LoVo (cell line): ENCODE measurements at places on chromosomes 7 and 10.

- no peak for DNase-seq
Observed at GRCh38 chr10:99827936-99828335, 45.5 kb downstream of the ABCC2 start.

GRCh38 chr7:106260136-106260561, 24.6 kb downstream of the NAMPT start:
- DNase-seq: no peak

DNA sequence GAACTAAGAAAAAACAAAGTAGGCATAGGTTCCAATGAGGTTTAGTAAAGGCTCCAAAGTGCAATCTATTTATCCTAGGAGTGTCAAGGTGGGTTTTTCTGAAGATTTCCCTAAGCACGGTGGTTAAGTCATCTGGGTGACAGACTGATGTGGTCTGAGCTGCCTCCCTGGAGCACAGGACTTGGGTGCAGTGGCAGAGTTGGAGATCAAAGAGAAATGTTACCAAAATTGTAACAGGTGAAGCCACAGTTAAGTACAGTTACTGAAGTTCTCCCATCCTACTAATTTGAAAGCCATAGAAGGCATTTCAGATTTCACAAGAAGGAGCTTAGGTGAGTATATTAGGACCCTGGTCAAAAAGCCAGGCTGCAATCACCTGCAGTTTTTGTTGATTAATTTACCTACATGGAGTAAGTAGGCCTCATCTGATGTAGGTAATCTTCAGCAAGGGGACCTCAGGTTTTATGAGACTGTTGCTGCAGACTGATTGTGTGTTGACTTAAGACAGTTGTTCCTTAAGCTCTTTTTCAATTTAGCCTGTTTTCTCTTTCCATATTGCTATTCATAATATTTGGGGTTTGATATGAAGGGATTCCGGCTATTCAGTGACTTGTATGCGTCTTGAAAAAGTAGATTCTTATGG, 3.0 kb downstream of the DLX6 start:
- DNase-seq: no peak

DNA sequence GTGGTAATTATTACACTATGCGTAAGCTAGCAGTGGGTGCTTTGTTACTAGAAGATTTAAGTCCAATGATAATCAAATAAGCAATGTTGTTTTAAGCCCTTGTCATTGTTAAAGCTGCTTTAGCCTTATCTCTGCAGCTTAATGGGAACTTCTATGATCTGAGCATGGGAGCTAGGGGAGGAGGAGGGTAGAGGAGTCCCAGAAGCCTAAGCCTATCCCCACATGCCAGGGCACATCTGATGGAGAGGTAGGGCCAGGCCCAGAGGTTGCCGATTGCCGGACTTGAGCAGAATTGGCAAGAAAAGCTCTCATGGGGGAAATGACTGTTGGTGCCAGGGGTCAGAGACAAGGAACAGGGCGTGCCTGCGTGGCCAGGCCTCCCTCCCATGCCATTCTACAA, 13.4 kb downstream of the CUBN start:
- DNase-seq: no peak

DNA sequence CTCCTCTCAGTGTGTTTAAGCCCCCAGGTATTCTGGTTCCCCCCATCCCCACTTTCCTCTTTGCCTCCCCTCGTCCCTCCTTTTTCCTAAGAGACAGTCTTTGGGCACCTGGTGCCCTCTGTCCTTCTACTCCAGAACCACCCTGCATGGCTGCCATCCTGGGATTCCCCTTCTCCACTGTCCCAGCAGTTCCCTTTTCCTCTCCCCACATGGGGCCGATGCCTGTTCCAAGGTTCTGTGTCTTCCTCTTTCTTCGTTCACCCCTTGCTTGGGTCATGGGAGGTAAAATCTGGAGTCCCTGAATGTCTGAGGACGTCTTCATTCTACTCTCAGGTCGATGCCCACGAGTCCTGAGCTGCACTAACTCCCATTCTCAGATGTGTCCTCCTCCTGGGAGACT, 120.8 kb downstream of the TAX1BP1 start:
- DNase-seq: no peak

DNA sequence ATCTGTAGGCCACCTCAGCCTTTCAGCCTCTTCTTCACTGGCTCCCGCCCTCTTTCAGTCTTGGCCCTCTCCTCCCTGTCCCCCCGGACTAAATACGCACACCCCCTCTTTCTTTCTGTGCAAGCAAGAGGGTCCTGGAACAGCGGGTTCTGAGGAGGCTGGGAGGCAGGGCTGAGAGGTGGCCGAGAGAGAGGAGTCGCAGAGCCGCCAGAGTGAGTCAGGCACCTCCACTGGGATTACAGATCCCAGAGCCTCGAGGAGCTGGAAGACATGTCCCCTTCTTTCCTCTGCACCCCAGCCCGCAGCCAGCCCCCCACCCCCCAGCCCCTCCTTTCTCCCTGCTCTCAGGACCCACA, 182 bp downstream of the CCDC136 start:
- DNase-seq: no peak

DNA sequence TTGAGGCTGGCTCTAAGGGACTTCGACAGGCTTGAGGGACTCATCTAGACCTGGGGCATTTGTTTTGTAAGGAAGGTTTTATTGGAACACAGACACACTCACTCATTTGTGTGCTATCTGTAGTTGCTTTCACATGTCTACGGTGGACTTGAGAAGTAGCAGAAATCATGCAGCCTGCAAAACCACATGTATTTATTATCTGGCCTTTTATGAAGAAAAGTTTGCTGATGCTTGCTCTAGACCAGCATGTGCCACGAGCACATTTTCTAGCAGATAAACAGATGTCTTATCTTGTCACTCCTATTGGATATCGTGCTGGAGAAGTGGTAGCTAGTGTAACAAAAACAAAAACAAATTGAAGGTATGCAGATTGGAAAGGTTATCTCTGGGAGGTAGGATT, 9.8 kb downstream of the UPP1 start:
- no peak for DNase-seq

- DNase-seq: no peak
Observed at GRCh38 chr7:44978511-44979366, at the start of gene MYO1G. TSS of gene MYO1G (minus strand) at chr7:44979015. CDS start at chr7:44978961, 54 bp downstream.

DNA sequence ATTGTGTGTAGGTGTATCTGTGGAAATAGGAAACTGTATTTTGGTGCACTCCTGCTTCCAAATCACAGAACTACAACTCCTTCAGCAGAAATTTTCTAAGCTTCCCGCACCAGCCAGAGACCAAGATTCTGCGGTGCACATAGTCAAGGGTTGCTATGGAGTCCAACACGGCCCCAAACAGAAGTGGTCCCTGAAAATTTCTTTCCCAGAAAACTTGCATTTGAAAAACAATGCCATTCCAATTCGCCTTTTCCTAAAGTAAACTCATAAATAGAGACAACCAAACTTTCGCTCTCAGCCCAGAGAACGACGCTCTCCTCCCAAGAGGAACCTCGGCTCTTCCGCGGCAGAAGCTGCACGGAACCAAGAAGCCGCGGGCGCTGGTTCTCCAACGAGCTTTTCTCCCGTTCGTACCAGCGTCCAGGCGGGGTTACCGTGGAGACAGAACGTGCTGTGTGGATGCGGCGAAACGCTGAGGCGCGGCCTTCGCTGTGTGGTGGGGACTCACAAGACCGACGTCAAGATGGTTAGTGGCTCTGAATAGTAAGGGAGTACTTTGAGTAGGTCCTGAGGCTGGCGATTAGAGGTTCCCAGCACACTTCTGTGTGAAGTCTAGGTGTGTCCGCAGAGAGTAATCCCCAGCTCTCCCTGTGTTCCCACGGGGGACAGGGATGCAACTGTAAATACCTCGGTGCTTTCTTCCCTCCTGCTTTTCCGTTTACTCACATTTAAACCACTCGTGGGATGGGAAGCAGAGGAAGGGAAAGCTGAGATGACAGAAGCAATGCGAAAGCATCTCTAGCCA, 24.0 kb upstream of the ZC3HAV1 start:
- peak; percentile 92 for DNase-seq

DNA sequence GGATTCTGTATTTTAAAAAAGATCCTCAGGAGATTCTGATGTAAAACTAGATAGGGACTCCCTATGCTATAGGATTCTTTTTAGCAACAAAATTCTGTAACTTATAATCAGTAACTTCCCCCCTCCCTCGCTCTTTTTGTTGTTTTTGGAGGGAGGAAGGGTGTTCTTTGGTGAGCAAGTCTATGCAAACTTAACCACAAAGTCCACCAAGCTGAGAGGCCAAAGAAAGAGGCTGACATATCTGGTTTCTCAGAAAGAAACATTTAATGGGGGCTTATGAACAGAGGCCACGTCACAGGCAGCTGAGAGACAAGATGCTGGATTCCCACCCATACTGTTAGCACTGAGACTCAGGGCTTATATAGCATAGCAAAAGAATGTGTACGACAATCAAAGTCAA, 14.3 kb upstream of the ABCB5 start:
- DNase-seq: no peak

DNA sequence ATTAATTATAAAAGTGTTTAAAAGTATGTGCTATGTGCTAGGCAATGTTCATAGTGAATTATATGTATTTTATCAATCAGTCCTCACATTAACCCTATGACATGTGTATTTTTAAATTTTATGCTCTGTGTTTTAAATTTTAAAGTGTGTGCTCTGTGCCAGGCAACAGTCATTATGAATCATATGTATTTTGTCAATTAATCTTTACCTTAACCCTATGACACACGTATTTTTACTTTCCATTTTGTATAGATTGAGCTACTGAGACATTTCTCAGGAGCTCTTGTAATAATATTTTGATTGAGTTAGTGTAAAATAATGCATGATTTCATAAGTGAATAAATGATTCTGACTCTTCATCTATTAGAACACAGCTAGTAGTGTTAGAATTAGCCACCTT, 117.8 kb downstream of the THSD7A start:
- DNase-seq: no peak

DNA sequence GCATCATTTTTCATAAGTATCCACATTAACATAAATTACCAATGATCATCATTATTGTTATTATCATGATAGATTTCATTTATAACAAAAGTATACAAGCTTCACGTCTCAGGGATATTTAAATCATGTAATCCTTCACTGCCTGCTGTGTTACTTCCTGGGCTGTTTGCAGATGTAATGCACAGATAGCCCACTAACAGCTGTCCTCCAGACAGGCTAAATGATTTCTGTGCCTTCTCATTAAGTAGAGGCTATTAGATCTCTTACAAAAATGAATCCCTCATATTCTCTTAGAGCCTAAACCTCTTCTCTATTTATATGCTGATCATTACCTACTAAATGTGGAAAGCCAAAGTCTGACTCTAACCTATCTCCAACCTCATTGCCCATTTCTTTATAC, 9.3 kb downstream of the PCLO start:
- DNase-seq: no peak

GRCh38 chr7:1662767-1663166, 7.3 kb upstream of the ELFN1 start:
- no peak for DNase-seq

- DNase-seq: peak; percentile 16
Observed at GRCh38 chr10:58967551-58968388, 208.7 kb upstream of the PHYHIPL start.

- no peak for DNase-seq
Observed at GRCh38 chr7:6149996-6150395, 118.8 kb downstream of the ANKRD61 start.

DNA sequence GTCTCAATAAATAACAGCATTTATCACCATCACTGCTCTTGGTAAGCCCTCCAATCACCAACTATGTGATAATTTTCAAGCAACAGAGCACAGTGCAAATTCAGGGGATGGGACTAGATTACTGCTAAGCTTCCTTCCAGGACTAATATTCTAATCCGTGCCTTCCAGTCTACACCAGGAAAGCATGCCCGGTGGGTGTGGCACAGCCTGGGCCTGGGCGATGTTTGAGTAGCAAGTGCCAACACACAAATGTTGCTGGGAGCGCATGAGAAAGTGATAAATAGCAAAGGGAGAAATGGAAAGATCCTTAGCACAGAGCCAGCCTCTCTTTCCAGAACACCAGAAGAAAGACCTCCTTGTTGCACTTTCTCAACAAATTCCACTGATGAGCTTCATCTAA, 13.5 kb upstream of the TM9SF3 start:
- no peak for DNase-seq

DNA sequence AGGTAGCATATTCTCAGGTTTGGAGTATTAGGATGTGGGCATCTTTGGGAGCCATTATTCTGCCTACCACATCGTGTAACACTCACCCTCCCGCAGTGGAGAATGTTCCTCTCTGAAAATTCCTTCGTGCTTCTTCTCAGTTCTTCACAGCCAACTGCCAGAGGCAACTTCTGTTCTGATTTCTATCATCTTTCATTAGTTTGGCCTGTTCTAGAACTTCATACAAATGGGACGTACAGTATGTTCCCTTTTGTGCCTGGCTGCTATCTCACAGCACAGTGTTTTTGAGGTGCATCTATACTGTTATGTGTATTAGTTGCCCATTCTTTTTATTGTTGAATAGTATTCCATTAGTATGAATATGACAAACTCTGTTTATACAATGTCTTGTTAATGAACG, 8.9 kb upstream of the SLC26A3 start:
- DNase-seq: no peak

- peak; percentile 94 for DNase-seq
Observed at GRCh38 chr7:2523941-2524807, 4.6 kb downstream of the LFNG start.

DNA sequence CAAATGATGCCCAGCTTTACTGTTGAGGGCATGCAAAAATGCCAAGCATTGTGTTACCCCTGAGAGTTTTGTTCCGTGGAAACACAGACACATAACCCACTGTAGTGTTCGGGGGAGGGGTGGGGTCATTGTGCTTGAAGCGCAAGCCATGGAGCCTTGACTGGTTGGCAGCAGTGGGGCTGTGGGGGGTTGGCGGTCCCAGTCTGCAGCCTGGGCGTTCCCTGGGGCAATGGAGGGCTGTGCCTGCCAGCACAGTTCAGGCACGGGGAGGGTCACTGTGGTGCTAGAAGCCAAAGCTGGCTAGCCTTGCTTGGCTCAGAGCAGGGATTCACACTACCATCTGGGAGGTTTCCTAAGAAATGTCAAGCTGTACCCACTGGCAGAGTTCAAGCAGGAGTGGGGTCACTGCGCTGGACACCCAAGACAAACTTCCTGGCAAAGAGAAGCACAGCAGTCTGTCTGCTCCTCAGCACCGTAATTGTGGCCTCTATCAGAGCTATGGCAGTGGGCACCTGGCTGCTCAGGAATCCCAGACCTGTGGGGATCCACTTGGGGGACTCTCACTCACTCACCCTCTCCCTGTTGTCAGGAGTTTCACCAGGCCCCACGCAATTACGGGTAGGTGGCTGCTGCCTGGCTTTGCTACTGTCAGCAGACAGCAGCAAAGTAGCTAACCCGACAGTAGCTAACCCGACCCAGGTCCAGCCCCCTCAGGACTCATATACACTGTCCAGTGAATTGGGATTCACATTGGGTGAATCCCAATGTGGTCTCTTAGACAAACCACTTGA, 292.4 kb downstream of the ZWINT start:
- DNase-seq: no peak

GRCh38 chr7:148706368-148706767, 7.7 kb downstream of the CUL1 start:
- DNase-seq: no peak

GRCh38 chr10:94200146-94200837, 162.4 kb downstream of the NOC3L start:
- no peak for DNase-seq
